ENCODE measurements at places on chromosomes 2 and 18.
A peak's percentile ranks its signal among the peaks of the same experiment; 100 is the strongest.

GRCh38 chr2:40209761-40210160 lies 242.1 kb downstream of the SLC8A1 start:
- no peak for DNase-seq

DNA sequence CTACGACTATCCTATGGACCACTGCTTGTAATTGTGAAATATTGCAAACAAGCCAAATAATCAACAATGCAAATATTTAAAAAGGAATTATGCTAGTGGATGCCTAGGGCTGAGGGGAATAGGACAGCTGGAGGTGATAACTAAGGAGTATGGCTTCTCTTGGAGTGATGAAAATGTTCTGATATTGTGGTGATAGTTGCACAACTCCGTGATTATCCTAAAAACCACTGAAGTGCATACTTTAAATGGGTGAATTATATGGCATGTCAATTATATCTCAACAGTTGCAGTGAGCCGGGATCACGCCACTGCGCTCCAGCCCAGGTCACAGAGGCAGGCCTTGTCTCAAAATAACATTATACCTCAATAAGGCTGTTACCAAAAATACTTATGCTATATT lies 125.1 kb upstream of the SH3BP4 start:
- no peak for DNase-seq

DNA sequence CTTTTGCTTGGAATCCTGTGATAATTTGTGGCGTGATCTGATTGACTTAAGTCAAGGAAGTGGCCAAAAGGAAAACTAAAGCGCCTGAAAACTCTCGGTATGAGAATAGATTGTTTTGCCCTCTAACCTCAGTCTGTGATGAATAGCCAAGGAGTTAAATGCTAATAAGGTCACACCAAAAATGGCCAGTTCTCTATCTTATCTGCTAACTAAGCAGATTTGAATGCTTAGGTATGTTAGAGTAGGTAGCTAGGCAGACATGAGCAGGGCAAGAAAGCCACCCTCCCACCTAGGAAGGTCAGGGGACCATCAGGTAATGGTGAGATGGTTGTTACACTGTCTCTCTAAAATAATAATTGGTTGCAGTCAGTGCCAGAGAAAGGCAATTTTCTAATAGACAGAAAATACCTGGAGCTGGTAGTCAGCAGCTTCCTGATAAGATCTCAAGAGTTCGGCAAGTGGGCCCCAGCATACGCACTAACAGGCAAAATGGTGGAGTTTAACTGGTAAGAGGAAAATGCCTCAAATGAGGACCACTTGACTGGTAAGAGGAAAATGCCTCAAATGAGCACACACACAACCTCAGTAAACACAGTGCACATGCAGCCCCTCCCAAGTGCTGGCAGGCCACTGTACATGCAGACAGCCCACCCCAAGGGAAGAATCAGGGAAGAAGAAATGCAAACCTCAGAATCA lies 468.4 kb downstream of the MBD2 start:
- DNase-seq: no peak

DNA sequence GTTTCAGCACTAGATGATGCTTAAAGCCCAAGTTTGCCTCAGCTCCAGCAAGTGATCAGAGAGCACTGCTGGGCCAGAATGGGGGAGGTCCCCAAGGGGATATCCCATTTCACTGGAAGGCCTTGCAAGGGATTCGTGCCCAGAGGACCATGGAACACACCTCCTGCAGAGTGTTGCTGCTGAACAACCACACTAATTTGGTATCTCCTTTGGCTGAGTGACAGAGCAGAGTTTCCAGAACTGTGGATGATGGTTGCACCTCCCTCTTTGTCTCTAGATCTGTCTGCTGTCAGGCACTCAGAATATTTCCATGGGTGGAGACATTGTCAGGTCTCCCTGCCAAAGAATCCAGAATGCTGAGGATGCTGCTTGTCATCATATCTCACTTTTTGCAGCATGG lies 484.8 kb upstream of the NETO1 start:
- no peak for DNase-seq

DNA sequence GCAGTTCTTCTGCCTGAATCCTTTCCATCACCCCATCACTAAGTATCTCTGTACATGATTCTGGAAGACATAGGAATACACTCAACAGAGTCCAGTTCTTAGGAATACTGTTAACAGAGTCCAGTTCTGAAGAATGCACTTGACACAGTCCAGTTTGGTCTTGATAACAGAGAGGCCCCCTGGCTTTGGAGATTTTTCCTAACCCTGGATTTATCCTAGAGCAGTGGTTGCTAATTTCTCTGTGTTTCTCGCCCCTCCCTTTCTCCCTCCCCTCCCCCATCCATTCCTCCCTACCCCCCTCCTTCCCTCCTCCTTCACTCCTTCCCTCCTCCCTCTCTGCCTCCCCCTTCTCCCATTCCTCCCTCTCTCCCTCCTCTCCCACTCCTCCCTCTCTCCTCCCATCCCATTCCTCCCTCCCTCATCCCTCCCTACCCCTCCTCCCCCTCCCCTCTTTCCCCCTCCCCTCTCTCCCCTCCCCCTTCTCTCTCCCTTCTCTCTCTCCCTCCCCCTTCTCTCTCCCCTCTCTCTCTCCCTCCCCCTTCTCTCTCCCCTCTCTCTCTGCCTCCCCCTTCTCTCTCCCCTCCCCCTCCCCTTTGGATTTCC lies 105.4 kb downstream of the RTN4 start:
- no peak for DNase-seq

DNA sequence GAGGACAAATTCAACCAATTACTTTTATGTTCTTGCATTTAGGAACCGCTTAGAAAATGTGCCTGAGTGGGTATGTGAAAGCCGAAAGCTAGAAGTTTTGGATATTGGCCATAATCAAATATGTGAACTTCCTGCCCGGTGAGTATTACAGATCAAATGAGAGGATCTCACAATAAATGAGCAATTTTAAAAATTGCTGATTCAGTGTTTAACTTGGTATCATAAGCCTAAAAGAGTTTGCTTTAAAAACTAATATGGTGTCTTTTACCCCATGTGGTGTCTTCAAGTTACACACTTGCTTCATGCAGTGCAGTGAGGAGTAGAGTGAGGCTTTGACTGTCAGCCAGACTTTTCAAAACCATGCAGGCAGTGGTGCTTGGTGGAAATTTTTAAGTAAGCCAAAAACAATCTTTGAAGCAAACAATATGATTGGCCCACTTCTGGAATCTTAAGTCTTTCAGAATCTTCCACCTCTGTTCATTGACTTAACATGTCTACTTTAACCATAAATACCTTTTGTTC lies 199.6 kb downstream of the PHLPP1 start:
- no peak for DNase-seq

- no peak for DNase-seq
Measured at GRCh38 chr2:167939514-167940345, 307.7 kb downstream of the STK39 start.

- no peak for DNase-seq
Measured at GRCh38 chr2:133581010-133581760, 12.9 kb upstream of the NCKAP5 start.

- DNase-seq: peak; percentile 94
Measured at GRCh38 chr2:70142590-70143313, 48.1 kb downstream of the C2orf42 start.

DNA sequence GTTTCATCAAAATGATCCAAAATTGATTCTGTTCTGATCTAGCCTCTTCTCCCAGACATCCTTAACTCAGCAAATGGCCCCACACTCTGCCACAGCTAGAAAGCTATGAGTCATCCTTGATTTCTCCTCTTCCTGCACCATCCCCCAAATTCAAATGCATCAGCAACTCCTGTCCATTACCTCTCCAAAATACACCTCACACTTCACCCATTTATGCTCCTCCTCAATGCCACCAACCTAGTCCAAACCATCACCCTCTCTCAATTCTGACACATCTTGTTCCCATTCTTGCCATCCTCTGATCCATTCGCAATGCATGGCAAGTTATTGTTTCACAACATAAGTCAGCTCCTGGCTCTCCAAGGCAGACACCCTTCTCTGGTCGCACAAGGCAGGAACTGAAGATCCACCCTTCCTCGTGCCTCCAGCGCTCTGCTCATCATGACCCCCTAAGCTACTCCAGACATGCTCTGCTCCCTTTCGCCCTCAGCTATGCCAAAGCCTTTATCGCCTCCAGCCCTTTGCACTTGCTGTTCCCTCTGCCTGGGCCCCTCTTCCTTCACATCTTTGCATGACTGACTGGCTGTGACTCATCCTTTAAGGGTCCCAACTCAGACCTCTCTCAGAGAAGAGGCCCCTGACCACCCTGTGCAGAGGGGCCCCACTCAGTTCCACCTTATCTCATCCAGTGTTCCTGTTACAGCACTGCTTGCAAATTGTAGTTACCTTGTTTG lies 83.6 kb downstream of the MREG start:
- DNase-seq: no peak

DNA sequence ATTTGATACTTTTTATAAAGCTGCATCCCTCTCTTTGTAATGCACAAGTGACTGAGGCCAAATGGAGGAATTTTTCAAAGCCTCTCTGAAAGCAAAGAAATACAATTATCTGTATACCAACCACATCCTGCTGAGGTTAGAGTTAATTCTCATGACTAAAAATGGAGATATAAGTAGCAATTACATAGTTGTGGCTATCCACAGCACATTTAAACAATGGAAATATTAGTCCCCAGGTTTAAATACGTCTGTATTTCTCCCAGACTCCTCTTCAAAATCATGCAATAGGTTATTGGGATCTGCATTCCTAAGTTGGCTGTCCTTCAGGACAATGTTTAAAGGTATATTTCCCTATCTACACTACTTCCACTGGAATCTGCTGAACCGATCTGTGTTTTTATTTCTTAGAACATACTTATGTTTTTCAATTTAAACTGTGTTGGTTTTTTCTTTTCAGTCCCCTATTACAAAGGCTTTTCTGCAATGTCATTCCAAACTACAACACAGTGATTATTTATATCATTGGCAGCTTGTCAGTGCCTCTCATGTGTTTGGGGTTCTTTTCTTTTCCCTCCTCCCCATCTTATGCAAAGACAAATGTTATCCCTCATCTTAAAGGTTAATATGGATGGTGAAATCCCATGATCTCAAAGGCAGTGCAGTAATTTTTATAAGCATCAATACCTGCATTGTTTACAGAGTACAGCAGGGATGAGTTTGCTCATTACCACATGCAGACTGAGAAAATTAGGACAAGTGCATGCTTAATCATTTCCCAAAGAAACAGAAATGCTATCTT lies 134.8 kb upstream of the FSHR start:
- DNase-seq: no peak

GRCh38 chr2:54212456-54212855 lies 43.6 kb downstream of the TSPYL6 start:
- DNase-seq: no peak

- DNase-seq: no peak
Measured at GRCh38 chr2:214649440-214650205, 159.9 kb downstream of the BARD1 start.
